ENCODE measurements at places on chromosomes 6 and 20.

DNA sequence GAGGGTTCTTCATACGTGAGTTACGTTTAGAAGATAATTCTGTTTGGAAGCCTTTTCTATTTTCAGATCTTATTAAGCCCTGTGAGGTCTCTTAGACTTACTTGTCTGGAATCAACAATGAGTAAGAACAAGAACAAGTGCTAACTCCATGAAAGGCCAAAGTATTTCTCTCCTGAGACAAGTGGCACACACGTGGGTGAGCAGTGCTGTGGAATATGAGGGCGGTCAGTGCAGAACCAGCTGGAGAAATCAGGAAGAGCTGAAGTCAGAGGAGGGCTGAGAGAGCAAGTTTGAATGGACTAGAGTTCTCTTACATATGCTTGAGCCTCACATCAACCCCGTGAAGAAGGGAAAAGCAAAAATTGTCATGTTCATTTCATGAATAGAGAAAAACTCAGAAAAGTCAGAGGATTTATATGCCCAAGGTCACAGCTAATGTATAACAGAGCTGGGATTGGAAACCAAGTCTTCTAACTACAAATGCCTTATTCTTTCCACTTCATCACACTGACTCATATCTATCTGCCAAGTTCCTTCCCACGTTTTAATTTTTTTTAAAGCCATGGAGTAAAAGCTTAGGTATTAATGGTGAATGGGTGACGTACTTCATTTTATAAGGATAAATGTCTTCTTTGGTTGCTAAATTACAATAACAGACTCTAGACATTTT, 201.3 kb upstream of the DTNBP1 start:
- DNase-seq = no peak

DNA sequence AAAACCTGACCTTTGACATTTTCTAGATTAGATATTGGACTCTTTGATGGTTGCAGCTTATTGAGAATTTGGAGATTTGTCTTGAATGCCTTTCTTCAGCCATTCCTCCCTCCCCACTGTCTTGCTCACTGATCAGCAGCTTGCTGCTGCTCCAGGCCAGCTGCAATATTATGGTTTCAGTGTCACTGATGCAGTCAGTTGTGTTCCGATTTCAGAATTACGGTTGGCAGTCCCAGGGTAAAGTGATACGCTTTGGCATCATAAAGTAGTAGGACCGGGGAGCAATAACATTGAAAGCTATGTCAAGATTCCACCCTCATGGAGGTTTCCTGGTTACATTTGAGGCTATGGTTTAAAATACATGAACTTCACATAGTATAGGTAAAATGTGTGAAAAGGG, 152.6 kb downstream of the BCKDHB start:
- DNase-seq = no peak

GRCh38 chr6:140572129-140572528, 1197.7 kb upstream of the CITED2 start:
- no peak for DNase-seq

- no peak for DNase-seq
Observed at GRCh38 chr20:8375898-8376297, 243.8 kb downstream of the PLCB1 start.

DNA sequence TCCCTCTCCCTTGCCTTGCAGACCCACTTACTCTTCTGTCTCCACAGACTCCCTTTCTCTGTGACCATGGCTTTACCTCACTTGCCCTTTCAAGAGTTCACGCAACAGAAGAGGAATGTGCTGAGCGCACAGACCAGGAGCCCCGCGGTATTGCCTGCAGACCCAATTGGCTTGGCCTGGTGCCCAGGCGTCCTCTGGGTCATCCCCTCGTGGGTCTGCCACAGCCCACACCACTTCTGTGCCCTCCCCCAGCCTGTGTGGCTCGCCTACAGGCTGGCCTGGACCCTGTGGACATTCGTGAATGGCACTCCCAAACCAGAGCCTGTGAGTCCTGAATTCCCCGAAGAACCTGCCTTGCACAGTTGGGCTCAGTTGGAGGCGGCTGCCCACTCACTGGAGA, 15.3 kb upstream of the NINL start:
- no peak for DNase-seq

GRCh38 chr20:41483553-41483930, 116.9 kb upstream of the EMILIN3 start:
- no peak for DNase-seq

GRCh38 chr6:17519120-17519519, 81.0 kb upstream of the FAM8A1 start:
- no peak for DNase-seq

- no peak for DNase-seq
Observed at GRCh38 chr6:132456700-132457143, 55.4 kb upstream of the MOXD1 start.

GRCh38 chr6:113161018-113161315, 696.2 kb upstream of the MARCKS start:
- DNase-seq = no peak

DNA sequence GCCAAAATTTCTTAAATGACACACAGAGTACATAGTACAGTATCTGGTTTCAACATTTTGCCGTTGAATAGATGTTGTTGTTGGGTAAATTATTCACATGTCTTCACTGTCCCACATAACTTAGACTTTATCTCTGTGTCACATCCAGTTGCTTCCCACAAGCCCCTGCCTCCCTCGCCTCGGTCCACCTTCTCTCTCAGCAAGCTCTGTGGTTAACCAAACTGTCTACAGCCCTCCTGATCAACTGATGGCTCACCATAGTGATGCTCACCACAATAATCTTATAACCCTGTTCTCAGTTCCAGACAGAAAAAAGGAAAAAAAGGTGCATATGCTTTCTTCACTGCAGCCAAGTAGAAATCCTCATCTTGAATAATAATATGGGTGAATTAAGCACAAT, 23.0 kb downstream of the IL17F start:
- DNase-seq = no peak

DNA sequence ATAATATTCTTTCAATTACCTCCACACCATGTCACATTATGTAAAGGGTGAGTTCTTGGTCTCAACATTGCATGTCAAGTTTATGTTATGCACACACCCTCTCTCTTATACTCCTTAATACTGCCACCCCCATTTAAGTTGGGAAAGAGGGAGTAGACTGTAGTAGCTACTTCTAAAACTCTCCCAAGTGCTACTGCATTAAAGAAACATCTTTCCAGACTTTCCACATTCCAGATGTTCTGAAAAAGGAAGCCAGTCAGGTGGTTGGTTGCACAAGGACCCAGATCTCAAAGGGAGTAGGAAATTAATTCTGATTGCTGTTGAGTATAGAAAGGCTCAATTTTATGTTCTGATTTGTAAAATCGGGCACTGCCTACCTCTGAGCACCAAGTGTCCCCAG, 419.5 kb downstream of the CD83 start:
- DNase-seq = no peak

GRCh38 chr6:150876598-150876997, 11.1 kb downstream of the MTHFD1L start:
- no peak for DNase-seq

DNA sequence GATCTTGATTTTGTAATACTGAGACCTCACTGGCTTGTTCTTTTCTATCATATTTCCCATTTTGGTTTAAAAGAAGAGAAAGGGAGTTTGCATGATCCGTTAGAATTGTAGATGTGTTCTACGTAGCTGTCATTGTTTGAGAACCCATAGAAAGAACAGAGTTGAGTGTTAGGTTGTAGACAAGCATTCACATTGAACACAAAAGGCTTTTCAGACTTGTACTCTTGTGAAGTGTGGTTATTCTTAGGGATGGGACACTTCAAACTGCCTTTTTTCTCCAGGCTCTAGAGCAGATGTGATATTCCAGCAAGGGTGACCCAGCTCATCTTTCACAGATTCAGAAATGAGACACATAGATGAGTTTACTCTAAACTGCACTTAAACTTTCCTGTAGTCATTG, 19.9 kb downstream of the FOXO3 start:
- DNase-seq = no peak

DNA sequence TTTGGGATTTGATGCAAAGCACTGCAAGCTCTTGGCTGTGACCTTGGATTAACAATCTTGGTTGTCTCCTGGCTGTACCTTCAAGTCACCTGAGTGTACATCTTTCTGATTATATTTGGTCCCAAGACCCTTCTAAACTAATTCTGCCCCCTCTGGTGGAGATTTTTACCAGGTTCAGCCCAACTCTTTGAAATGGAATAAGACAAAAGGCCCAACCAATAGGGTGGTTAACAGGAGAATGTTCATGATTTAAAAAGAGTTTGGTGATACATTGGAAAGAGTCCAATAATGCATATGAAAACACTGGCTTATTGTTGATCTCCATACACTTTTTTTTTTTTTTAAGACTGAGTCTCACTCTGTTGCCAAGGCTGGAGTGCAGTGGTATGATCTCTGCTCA, 77.5 kb upstream of the CD83 start:
- DNase-seq = no peak

DNA sequence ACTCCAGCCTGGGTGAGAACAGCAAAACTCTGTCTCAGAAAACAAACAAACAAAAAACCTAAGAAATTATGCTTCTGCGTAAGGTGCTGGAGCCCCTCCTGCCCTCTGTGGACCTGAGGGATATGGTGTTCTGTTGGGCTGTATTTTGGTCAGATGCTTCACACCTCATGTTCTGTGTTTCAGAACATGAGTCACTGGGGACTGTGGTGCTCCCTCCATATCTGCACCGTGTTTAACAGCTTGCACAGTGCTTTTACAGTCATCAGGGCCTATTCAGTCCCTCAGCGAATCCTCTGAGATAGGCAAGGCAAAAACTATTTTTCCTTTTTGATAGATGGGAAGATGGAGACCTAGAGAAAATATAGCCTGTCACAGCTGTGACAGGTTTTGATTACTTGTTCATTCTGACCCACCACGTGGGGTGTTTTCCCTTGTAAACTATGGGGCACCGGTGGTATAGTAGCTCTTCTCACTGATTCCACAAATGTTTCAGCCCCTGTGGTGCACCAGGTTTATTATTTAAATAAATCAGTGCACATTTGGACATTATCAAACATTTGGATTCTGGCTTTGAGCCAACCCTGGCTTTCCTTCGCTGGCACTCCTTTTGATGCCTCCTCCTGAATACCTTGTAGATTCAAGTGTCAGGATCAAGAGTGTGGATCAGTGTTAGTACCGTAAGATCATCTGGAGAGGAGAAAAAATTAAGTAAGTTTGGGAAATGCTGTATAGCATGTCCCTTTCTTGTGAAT, 9.6 kb downstream of the TTPAL start:
- no peak for DNase-seq

DNA sequence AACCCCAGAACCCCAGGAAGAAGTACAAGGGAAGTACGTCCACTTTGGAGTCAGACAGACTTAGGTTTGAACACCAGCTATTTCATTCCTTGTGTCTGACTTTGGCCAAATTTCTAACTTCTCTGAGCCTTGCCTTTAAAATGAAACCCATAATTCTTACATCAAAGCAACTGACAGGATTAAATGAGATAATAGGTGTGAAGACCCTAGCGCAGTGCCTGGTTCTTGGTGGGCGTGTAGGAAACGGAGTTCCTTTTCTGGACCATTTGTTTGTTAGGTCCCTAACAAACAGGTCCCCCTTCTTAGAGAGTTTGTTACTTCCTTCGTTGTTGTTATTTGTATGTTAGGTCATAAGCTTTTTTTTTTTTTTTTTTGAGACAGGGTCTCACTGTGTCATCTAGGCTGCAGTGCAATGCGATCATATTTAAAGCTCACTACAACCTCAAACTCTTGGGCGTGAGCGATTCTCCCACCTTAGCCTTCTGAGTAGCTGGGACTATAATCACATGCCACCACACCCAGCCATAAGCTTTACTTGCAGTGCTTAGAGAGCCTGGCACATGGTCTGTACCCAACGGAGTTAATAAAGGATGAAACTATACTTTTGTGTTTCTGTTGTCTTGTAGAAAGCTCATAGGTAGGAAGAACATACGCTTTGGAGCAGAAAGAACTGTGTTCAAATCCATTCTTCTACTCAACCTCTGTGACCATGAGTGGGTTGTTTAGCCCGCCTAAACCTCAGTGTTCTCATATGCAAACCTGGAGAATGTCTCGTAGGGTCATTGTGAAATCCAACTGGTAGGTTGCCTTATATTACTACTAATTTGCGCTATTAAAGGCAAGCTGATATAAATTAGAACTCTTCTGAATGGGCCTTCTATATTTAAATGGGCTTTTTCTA, 21.8 kb upstream of the MROH8 start:
- DNase-seq = no peak
